Fibroblast of skin of left quadriceps (primary cell): ENCODE measurements at places on chromosomes 16 and 17.

DNA sequence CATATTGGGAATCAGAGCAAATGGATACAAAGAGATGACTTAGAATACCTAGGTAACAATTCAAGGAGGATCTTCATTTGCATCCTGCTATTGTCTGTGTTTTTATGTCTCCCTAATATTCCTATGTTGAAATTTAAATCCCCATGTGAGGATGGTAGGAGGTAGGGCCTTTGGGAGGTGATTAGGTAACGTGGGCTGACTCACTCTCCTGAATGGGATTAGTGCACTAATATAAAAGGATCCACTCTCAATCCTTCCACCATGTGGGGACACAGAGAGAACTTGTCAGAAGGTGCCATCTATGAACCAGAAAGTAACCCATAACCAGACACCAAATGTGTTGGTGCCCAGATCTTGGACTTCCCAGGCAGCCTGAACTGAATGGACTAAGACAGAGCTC is 83.4 kb downstream of the CDH8 start:
- no peak for DNase-seq

- no peak for DNase-seq
Measured at GRCh38 chr16:6642271-6642670, 690.4 kb upstream of the RBFOX1 start.

- DNase-seq, result no peak
Measured at GRCh38 chr17:4510618-4510941, 11.9 kb downstream of the SPNS2 start.

GRCh38 chr16:84826558-84826941 is 6.8 kb downstream of the CRISPLD2 start:
- DNase-seq, result no peak

GRCh38 chr17:37521821-37522220 is 32.1 kb downstream of the DUSP14 start:
- DNase-seq, result no peak

- DNase-seq, result no peak
Measured at GRCh38 chr17:80106176-80106575, 4.8 kb downstream of the GAA start.
